ENCODE measurements at places on chromosomes 12 and 14.

- no peak for DNase-seq
Measured at GRCh38 chr14:98908050-98908449, 363.9 kb downstream of the BCL11B start.

DNA sequence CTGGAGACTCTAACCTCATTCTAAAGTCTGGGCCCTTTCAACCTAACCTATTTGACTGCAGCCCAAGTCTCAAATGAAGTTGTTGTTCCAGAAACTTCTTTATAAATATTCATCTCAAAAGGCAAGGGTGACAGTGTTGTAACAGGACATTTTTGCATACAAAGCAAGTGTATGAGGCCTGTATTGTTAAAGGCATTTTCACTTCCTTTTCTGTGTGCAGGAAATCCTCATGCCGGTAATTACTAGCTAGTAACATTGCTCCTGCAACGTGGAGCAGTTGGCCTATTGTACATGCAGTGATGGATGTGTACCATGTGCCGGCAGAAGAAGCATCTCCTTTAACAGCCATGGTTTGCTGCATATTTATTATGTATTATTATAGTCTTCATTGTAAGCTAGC is 156.5 kb upstream of the RMST start:
- DNase-seq, result peak; percentile 22

- DNase-seq, result no peak
Measured at GRCh38 chr12:60197589-60197988, 601.8 kb downstream of the SLC16A7 start.

- no peak for DNase-seq
Measured at GRCh38 chr12:68924546-68924945, 8.4 kb downstream of the CPM start.

- DNase-seq, result no peak
Measured at GRCh38 chr12:57797933-57798332, 15.3 kb downstream of the TSFM start.

DNA sequence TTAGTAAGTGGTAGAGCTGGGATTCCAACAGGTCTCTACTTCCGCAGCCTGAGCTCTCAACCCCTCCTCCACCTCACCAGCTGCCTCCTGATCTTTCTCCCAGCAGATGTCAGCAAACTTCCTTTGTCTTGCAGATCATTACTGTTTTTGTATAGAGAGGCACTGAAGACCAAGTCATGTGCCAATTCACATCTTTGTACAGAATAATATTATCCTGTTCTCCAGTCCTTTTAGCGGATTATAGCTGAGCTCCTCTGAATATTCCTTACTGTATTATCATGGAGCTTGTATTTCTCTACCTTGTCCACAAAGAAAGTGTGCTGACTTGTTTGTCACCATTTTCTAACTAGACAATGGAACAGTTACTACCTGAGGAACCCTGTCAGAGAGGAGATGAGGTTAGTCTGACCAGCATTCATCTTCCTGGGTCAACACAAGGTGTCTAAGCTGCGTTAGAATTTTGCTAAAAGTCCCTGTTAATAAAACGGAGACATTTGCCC is 142.3 kb upstream of the ARHGAP5 start:
- peak; percentile 67 for DNase-seq

GRCh38 chr12:86663173-86663572 is 407.0 kb upstream of the MGAT4C start:
- DNase-seq, result no peak

- DNase-seq, result no peak
Measured at GRCh38 chr14:69358233-69358963, 39.7 kb downstream of the ERH start.

GRCh38 chr14:101217080-101217463 is 313.6 kb upstream of the RTL1 start:
- DNase-seq, result no peak

DNA sequence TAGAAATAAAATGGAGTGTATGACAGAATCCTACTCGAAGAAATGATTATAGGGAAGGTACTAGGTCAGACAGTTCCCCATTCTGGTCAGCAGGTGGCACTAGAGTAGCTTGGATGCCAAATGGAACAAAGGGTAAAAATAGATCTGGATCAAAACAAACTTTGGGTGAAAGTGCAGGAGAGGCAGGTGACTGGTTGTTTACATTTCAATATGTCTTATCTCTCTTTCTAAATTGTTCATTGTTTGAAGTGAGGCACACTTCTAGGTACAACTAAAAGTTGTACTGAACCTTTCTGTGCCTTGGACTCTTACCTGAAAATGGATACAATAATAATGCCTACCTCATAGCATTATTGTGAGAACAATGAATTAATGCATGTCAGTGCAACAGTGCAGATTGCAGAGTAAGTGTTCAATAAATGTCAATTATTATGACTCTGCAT is 62.0 kb upstream of the OSBPL8 start:
- peak; percentile 73 for DNase-seq

- no peak for DNase-seq
Measured at GRCh38 chr12:59570145-59570544, 25.7 kb upstream of the SLC16A7 start.

GRCh38 chr12:110935588-110935987 is 15.2 kb upstream of the MYL2 start:
- no peak for DNase-seq

- DNase-seq, result no peak
Measured at GRCh38 chr14:85315733-85316290, 214.1 kb upstream of the FLRT2 start.

DNA sequence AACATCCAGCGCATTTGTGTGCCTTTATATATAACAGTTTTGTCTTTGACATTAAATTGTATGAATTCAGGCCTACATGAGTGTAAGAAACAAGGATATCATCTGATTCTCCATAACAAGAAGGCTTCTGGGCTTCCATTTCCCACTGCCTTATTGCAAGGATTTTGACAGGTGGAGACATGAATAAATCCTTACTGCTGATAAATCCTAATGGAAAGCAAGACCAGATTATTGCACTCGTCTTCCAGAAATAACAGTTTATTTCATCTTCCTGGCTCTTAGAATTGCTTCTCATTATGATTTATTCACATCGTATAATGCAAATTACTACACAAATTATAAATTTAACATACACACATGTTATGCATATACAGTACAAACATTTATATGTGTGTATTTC is 348.1 kb downstream of the MDGA2 start:
- DNase-seq, result no peak

- DNase-seq, result no peak
Measured at GRCh38 chr12:69055706-69056105, 122.7 kb upstream of the CPM start.

Data from dermis microvascular lymphatic vessel endothelial cell (primary cell).